ENCODE measurements at places on chromosomes 16 and 17.

GRCh38 chr17:78823282-78824046, 17.1 kb downstream of the USP36 start:
- DNase-seq = no peak

DNA sequence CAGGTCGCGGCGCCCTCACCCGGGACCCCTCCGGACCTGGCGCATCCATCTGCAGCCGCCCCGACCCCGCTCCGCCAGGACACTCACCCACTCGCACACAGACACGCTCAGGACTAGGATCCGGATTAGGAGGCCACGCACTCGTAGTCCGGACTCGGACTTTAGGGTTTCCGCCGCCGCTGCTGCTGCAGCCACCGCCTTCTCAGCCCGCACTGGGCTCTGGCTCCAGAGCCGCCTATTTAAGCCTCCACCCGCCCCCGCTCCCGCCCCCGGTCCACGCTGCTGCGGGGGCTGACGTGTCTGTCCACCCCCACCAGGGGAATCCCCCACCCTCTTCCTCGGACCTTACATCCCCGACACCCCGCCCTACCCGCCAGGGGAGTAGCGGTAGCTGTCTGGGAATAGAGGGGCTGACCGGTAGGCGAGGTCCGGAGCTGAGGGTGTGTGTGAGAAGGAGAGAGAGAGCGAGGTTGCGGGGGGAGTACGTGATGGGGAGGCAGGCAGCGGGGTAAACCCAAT, at the start of gene RRAD:
RRAD (minus strand) TSS at position 214 of the 519 bp plus-strand sequence. CDS start 356 bp downstream, outside the sequence.
- DNase-seq = no peak

DNA sequence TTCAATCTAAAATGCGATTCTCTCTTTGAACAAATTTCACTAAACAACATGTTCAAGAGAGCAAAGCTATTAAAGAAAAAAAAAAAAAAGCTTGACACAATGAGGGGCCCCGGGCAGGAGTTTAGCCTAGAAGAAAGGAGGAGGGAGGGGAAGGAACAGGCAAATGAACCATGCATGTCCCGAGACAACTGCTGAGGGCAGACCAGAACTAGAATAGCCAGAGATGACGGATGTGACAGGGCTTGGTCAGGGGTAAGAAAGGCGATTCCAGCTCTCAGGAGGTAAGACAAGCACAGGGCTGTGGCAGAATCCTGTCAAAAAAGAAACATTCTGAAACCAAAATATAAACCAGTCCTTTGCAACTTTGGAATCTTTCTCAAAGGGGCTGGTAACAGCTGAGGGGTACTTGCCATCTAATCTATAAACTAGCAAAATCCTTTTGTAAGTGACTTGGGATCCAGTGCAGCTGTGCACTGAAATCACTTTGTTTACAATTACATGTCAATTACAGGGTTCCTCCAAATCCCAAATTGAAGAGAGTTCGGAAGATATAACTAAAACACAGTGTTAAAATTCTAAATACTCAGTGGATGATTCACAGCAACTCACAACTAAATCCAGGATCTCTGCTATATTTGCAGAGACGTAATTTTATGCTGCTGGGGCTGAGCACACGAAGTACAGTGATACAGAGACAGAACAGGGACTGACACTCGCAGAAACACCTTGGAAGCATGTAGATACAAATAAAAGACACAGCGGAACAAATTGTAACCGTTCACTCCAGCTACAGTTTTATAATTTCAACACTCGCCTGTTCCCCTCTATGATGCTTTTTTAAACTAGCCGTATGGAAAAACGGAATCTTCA, 567.4 kb upstream of the ZFHX3 start:
- DNase-seq = no peak

GRCh38 chr17:67208232-67208631, 36.8 kb downstream of the HELZ start:
- no peak for DNase-seq
